Amygdala (tissue), 56 donors: ENCODE measurements at places on chromosomes 6 and 20.

DNA sequence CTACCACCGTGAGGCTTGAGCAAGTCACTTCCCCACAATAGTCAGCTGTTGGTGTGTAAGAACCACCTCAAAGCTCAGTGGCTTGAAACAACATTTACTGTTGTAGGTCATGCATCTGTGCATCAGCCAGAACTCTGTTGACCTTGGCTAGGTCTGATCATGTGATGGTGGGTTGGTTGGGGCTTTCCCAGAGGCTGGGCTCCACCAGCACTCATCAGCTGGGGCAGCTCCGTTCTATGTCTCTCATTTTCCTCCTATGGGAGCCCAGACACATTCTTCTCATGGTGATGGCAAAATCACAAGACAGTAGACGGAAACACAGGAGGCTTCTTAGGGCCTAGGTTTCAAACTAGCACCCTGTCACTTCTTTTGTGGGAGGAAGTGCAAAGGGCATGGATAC is 42.8 kb upstream of the PSMF1 start:
- no peak for DNase-seq

DNA sequence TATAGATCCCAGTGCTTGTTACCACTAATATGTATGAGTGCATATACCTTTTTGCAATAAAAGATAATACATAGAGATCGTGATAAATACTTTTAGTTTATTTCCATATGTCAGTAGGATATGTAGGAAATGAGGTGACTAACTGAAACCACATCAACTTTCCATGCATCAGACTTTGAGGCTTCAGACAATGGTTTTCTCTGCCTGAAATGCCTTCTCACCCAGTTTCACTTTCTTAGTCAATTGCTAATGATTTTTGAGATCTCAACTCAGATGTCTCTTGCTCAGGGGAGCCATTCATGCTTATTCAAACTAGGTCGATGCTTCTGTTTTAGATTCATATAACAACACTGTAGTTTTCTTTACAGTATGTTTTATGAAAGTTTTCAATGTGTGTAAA is 626.6 kb upstream of the ADGRB3 start:
- DNase-seq = no peak

- no peak for DNase-seq
Observed at GRCh38 chr6:153670403-153671026, 368.5 kb upstream of the OPRM1 start.

DNA sequence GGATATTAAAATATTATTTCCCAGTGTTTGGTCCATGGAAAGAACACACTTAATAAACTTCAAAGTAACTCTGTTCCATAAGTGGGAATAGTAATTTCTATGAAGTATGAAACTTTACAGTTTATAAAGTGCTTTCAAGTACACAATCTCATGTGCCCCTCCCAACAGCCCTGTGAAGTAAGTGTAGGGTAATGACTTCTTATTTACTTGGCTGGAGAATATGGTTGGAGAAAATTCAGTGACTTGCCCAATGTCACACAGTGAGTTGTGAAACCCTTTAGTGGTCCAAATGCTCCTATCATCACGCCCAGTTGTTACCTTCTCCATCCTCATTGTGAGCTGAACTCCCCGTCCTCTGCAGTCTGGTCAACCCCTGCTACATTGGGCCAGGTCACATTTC is 141.2 kb downstream of the PDE7B start:
- no peak for DNase-seq

DNA sequence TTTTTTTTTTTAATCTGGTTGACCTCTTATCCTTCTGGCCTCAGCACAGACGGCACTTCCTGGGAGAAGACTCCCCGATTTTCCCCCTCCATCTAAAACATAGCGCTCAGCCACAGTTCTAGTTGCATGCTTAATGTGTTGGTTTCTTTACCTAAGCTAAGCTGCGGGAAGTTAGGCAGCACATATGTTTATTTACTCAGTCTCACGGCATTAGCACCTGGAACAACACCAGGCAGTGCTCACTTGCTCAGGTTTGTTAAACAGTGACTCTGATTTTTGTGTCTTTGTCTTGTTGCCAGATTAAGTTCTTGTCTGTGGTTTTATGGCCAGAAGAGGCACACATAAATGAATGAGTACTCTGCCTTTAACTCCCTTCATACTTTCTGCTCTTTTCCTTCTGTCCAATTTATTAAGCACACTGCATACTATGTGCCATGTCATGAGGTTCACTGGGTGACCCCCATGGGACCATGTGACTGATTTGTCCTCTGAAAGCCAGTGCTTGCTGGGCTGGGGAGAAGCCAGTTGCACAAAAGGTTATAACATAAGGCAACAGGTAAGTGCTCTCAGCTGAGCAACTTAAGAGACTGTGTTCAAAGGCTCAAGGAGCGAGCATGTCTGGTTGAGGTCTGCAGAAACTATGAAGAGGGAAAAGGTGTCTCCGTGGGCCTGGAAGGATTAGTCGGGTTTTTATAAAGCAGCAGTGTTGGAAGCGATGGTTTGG is 93.6 kb downstream of the RPP40 start:
- no peak for DNase-seq
